ENCODE measurements at places on chromosomes 7 and 10. TPM values are rescaled to one million over a fixed set of nuclear protein-coding genes. Genes with fewer than 3 reads are reported as not detected.

KIAA1549 gene
- total RNA-seq, result 0.16 TPM

DNA sequence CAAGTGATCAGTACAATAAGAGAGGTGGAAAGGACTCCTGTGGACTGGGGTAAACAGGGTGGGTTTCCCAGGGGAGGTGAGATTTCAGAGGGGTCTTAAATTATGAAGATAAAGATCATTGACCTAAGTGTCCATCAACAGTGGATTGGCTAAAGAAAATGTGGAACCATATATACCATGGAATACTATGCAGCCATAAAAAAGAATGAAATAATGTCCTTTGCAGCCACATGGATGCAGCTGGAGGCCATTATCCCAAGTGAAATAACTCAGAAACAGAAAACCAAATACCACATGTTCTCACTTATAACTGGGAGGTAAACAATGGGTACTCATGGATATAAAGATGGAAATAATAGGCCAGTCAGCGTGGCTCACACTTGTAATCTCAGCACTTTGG is 28.9 kb upstream of the CUX1 start:
- no peak for DNase-seq
- no peak overlapping the region for H3K4me3 ChIP-seq
- H3K4me1 ChIP-seq, result no peaks in the 10 kb centered on the region
- H3K36me3 ChIP-seq, result no peaks in the 10 kb centered on the region

- no peak for DNase-seq
- no peak overlapping the region for H3K4me3 ChIP-seq
- no peak overlapping the region for H3K27ac ChIP-seq
These were observed 97.7 kb downstream of the TAF3 start for GRCh38 chr10:7915923-7916536.

NYAP1 gene
- 0.46 TPM for total RNA-seq

- H3K4me1 ChIP-seq, result no peaks in the 10 kb centered on the region
- no peak overlapping the region for H3K27ac ChIP-seq
- DNase-seq, result no peak
These were observed 150.0 kb upstream of the PRR15 start for GRCh38 chr7:29413626-29414136.

- H3K4me3 ChIP-seq, result no peak overlapping the region
- no peaks in the 10 kb centered on the region for H3K36me3 ChIP-seq
- no peaks in the 10 kb centered on the region for H3K27me3 ChIP-seq
- H3K27ac ChIP-seq, result no peak overlapping the region
- DNase-seq, result no peak
These were observed 22.3 kb downstream of the AGK start for GRCh38 chr7:141573511-141573910.

- no peak overlapping the region for H3K4me3 ChIP-seq
- no peak for DNase-seq
- H3K36me3 ChIP-seq, result no peaks in the 10 kb centered on the region
- no peak overlapping the region for H3K27ac ChIP-seq
- no peaks in the 10 kb centered on the region for H3K4me1 ChIP-seq
These were observed 694.5 kb upstream of the PCDH15 start for GRCh38 chr10:55495555-55495954.

DNA sequence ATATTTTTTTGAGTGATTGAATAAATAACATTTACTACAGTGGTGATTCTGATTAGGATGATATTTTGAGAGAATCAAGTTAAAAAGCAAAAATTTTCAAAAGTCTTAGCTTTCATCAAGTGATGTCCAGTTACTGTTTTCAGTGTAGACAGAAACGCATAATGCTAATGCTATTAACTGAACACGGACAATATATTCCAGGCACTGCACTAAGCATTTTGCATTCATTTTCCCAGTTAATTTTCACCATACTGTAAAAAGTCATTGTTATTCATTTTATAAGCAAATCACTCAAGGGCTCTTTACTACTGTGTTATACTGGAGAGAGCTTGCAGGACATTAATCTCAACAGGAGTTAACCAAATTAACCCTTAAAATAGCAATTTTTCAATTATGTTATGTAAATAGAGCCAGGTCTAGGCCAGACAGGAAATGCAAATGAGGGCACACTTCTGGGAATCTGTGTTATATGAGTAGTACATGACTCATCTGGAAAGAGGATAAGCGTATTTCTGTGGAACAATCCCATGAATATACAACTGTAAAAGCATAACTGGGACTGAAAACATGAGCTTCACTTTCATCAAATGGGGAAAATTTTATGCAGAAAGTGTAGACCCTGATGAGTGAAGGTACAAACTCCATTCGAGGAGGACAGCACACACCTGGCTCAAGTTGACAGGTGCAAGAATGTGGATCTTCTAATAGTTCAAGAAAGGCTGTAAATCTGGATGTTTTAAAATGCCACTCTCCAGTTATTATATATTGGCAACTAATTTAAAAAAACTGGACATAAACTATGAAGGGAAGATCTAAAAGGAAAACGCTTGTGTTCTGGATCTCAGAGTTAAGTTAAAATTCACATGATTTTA is 75.4 kb downstream of the ANK3 start:
- H3K27me3 ChIP-seq, result no peaks in the 10 kb centered on the region
- no peak for DNase-seq
- H3K36me3 ChIP-seq, result no peaks in the 10 kb centered on the region
- no peaks in the 10 kb centered on the region for H3K4me1 ChIP-seq
- no peak overlapping the region for H3K27ac ChIP-seq
- H3K4me3 ChIP-seq, result no peak overlapping the region

HOXA3 gene
- not detected for total RNA-seq

DNA sequence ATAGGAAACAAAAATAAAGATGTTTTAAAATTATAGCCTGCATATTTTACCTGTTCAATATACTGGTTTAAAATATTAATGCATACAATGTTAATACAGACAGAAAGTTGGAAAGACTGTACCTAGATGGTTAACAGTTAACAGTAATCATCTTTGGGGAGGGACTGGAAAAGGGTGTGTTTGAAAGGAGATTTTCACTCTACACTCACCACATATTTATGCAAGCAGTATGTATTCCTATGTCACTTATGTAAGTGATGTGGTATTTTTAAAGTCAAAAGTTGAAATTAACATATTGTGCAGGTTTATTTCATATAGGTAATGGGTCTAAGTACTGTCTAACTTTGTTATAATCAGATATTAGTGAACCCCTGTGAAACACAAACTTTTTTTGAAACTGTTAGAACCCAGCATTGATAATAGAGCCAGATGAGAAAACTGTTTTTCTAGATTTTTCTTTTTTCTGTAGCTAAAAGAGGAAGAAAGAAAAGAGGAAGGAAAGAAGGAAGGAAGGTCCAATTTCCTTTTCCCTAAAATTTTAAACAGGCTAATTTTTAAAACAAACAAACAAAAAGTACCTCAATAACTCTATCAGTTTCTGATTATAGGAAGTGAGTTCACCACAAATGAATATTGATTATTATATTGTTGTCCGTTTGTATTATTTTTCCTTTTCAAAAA is 9.0 kb upstream of the STARD3NL start:
- H3K27me3 ChIP-seq, result no peaks in the 10 kb centered on the region
- H3K4me1 ChIP-seq, result no peaks in the 10 kb centered on the region
- H3K36me3 ChIP-seq, result no peaks in the 10 kb centered on the region
- DNase-seq, result no peak

CTAGE4 gene
- 6.0 TPM for total RNA-seq

GRCh38 chr7:121966276-121966934 is 93.4 kb downstream of the PTPRZ1 start:
- no peaks in the 10 kb centered on the region for H3K27me3 ChIP-seq
- H3K36me3 ChIP-seq, result no peaks in the 10 kb centered on the region
- no peak overlapping the region for H3K4me3 ChIP-seq
- H3K4me1 ChIP-seq, result no peaks in the 10 kb centered on the region

PHTF2 gene
- 30.1 TPM for total RNA-seq

- DNase-seq, result no peak
- H3K4me1 ChIP-seq, result no peaks in the 10 kb centered on the region
- H3K27me3 ChIP-seq, result no peaks in the 10 kb centered on the region
- H3K36me3 ChIP-seq, result peaks cover 26% of the 10 kb centered on the region
These were observed 20.1 kb upstream of the SH2D4B start for GRCh38 chr10:80517416-80518142.

HECTD2 gene
- total RNA-seq, result 3.2 TPM

DNA sequence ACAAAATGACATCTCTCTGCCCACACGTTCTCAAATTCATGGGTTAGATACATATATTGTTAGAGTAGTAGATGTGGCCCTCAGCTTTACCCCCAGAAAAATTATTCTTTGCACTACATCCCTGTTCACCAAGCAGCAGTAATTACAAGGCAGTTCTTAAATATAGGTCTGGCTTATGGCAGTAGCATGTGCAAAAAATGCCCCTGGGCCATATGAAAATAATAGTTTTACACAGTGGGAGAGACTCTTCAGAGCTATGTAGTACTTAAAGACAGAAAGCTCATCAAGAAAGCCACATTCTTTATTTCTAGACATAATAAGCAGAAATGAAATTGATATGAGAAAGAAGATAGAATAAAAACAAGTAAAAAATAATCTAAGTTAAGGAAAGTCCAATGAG is 196.3 kb upstream of the FOXP2 start:
- DNase-seq, result no peak
- H3K36me3 ChIP-seq, result no peaks in the 10 kb centered on the region
- no peak overlapping the region for H3K4me3 ChIP-seq

OR6B1 gene
- total RNA-seq, result not detected

- no peak for DNase-seq
- H3K36me3 ChIP-seq, result no peaks in the 10 kb centered on the region
- no peak overlapping the region for H3K27ac ChIP-seq
- H3K4me3 ChIP-seq, result no peak overlapping the region
These were observed 357.1 kb downstream of the PCLO start for GRCh38 chr7:82805527-82805960.

LEP gene
- not detected for total RNA-seq

CYP2E1 gene
- 1.7 TPM for total RNA-seq

GRCh38 chr10:119112056-119112455 is 8.1 kb downstream of the DENND10 start:
- no peak overlapping the region for H3K4me3 ChIP-seq
- peaks cover 35% of the 10 kb centered on the region for H3K36me3 ChIP-seq
- DNase-seq, result no peak
- H3K4me1 ChIP-seq, result no peaks in the 10 kb centered on the region
- no peaks in the 10 kb centered on the region for H3K27me3 ChIP-seq
- H3K27ac ChIP-seq, result no peak overlapping the region

DNA sequence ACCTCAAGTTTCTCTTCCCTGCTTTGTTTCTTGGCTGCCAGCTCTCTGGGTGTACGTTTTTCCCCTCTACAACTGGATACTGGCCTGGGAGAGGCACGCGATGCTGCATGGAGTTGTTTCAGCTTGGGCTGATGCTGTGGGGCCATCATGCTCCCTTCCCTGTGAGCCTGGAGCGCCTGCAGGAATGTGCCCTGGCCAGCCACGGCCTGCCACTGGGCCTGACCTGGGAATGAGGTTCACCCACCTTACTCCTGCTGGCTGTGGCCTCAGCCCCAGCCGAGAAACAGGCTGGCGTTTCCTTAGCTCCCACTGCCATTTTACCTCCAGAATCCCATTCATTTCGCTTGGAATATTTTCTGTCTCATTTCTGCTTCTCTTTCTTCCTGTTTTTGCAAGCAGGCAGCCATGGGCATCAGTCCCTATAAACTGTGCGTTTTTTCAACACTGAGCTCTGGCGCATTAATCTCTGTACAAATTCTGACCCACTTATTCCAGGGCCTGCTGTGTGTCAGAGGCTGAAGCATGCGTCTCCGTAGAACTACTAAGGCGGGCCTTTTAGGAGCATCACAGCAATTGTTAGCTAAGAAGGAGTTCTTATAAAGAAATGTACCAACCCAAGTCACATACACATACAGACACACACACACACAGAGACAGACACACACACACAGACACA is 57.9 kb downstream of the GATA3 start:
- H3K4me1 ChIP-seq, result no peaks in the 10 kb centered on the region
- DNase-seq, result no peak
- H3K27me3 ChIP-seq, result no peaks in the 10 kb centered on the region
- H3K4me3 ChIP-seq, result no peak overlapping the region
- H3K36me3 ChIP-seq, result no peaks in the 10 kb centered on the region

PARD3 gene
- 0.27 TPM for total RNA-seq

GRCh38 chr10:69810097-69810496 is 8.4 kb downstream of the COL13A1 start:
- no peak overlapping the region for H3K27ac ChIP-seq
- DNase-seq, result no peak
- no peak overlapping the region for H3K4me3 ChIP-seq
- no peaks in the 10 kb centered on the region for H3K36me3 ChIP-seq

DNA sequence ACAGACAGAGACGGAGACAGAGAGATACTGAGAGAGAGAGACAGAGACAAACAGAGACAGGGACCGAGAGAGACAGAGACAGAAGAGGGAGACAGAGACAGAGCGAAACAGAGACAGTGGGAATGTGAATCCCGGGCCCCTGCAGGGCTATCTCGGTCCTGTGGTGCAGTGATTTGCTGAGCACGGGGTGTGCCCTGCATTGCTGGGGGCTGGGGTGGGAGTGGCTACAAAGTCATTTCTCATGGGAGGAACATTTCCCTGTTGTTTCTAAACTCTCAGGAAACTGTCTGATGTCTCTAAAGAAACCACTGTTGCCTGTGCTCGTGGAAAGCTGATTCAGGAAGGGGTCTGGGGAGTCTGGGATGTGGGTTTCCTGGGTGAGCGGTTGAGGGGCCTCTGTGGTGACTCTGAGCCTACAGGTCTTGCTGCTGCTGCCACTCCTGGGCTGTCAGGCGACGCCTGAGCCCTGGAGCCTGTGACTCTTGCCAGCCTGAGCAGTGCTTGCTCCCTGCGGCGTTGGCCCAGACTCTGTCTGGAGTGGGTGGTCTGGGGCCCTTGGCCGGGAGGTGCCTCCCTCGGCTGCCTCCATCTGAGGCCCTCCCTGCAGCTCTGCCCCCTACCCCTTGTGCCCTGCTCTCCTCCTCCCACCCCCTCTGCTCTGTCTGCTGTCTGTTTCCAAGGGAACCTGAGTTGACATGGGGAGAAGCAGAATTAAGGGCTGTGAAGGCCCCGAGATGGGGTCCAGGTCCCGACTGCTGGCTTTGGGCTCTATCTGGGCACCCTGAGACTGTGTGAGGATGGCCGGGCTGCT is 292.0 kb downstream of the WDR37 start:
- H3K4me3 ChIP-seq, result no peak overlapping the region
- DNase-seq, result no peak
- H3K27ac ChIP-seq, result no peak overlapping the region
- H3K36me3 ChIP-seq, result no peaks in the 10 kb centered on the region
- H3K4me1 ChIP-seq, result no peaks in the 10 kb centered on the region

RADIL gene
- total RNA-seq, result not detected

GRCh38 chr10:30783939-30784501 is 154.5 kb upstream of the LYZL2 start:
- no peaks in the 10 kb centered on the region for H3K27me3 ChIP-seq
- peak; percentile 84 for DNase-seq
- peak overlapping the region; percentile 64 for H3K27ac ChIP-seq
- H3K36me3 ChIP-seq, result no peaks in the 10 kb centered on the region
- H3K4me3 ChIP-seq, result peak overlapping the region; percentile 64

- H3K27me3 ChIP-seq, result no peaks in the 10 kb centered on the region
- no peak overlapping the region for H3K27ac ChIP-seq
- DNase-seq, result no peak
- no peaks in the 10 kb centered on the region for H3K36me3 ChIP-seq
- H3K4me3 ChIP-seq, result no peak overlapping the region
These were observed 532.5 kb upstream of the MGMT start for GRCh38 chr10:128934492-128934891.

AKR1C8 gene
- total RNA-seq, result 0.23 TPM
